ENCODE measurements at places on chromosomes 1 and 21.

DNA sequence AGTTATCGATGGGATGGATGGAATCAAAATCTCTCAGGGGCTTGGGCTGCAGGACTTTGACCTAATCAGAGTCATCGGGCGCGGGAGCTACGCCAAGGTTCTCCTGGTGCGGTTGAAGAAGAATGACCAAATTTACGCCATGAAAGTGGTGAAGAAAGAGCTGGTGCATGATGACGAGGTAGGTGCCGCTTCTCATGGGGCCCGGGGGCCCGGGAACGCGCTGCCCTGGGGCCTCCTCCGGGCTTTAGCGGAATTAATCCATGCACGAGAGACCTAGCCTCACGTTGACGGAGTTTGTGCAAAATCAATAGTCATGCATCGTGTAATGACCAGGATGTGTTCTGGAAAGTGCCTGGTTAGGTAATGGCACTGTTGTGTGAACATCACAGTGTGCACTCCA lies 43.8 kb downstream of the FAAP20 start:
- DNase-seq: no peak

DNA sequence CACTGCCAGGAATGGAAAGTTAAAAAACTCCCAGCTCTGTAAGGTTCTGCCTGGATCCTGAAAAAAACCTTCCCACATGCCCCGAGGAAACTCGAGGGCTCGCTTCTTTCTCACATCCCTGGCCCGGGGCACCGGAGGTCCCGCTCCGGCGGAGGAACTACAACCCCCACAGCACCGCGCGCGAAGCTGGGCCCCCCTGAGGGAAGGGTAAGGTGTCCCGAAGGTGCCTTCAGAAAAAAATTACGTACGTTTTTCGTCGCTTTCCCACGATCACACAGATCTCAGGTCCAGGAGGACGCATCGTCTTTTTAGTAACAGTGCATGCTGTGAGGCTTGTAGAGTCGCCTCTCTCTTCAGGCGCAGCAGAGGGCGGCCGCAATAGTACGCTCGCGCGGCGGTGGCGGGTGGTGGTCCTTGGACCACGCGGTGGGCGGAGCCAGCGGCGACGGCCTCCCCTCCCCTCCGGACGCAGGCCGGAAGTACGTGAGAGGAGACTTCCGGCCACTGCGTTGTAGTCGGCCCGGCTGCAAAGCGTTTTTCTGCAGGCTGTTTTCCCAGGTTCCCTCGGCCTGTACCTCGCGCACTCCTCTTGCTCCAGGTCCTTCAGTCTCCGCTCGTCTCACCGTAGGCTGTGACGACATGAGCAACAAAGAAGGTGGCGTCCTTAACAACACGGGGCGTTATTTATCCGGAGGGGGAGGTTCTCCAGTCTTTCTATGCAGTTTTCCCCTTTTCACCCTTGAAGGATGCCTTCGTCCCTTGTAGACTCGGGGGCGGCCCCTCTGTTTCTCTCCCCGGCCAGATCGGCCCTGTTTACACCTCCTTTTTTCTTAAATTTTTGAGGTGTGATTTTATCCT lies at the start of gene TSNAX:
Gene TSNAX (plus strand): TSS at position 498 of the 858 bp plus-strand sequence. CDS start 142 bp downstream, at position 640.
- DNase-seq: peak; percentile 87

- no peak for DNase-seq
Observed at GRCh38 chr1:116919802-116920201, 10.1 kb downstream of the PTGFRN start.

DNA sequence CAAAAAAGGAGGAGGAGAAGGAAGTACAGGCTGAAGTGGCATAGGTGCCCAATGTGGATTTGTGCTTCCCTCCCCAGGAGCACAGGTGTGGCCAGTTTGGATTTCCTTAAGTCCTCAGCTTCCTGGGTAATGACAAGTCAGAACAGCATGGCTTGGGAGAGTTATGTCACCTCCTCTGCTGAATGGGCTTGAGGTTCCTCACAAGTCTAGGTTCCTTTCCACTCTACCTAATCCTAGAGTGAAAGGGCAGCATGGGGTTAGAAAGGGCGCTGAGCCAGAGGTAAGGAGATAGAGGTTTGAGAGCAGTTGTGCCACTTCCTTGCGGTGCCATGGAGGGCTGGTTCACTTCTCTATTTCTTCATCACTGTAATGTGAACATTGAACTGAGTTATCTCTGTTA lies 35.5 kb upstream of the IL20 start:
- no peak for DNase-seq

GRCh38 chr1:109239047-109239408 lies 10.3 kb upstream of the CELSR2 start:
- no peak for DNase-seq

Data from CMK (cell line).